ENCODE measurements at places on chromosomes 12 and 14.

DNA sequence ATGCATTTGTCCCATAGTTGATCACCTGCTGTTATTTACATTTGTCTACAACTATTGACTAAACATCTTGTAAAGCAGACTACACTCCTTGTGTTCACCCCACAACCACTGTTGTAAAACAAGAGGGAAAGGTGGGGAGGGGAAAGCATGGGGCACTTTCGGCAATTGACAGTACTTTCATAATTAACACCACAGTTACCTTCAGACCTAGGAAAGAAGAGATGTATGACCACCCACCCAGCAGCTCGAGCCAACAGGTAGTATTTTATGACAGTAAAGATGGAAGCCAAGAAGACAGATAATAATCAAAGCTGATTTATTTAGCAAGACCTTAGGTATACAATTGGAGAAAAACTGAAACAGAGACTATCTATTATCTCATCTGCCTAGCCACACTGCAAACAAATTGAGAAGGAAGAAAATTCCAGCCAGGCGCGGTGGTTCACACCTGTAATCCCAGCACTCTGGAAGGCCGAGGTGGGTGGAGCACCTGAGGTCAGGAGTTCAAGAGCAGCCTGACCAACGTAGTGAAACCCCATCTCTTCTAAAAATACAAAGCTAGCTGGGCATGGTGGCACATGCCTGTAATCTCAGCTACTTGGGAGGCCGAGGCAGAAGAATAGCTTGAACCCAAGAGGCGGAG is 11.2 kb downstream of the HECTD4 start:
- DNase-seq, result no peak

DNA sequence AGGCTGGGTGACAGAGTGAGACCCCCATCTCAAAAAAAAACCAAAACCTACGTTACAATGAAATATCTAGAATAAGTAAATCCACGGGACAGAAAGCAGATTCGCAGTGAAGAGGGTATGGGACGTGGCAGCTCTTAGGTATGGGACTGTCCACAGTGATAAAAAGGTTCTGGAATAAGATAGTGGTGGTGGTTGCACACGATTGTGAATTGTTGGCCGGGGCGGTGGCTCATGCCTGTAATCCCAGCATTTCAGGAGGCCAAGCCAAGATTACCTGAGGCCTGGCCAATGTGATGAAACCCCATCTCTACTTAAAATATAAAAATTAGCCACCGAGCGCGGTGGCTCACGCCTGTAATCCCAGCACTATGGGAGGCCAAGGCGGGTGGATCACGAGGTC is 76.3 kb downstream of the KDM2B start:
- no peak for DNase-seq

DNA sequence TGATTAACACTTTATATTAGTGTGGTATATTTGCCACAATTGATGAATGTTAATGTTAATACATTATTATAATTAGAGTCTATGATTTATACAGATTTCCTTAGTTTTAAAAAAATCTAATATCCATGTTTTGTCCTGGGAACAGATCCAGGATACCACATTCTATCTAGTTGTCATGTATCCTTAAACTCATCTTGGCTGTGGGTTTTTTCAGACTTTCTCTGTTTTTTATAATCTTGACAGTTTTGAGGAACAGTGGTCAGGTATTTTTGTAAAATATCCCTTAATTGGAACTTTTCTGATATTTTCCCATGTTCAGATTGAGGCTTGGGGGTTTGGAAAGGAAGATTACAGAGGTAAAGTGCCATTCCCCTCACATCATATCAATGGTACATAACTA is 104.1 kb downstream of the LMNTD1 start:
- no peak for DNase-seq

GRCh38 chr12:111412830-111413441 is 7.2 kb downstream of the SH2B3 start:
- DNase-seq, result no peak

GRCh38 chr12:104767261-104767660 is 190.8 kb downstream of the SLC41A2 start:
- DNase-seq, result no peak

DNA sequence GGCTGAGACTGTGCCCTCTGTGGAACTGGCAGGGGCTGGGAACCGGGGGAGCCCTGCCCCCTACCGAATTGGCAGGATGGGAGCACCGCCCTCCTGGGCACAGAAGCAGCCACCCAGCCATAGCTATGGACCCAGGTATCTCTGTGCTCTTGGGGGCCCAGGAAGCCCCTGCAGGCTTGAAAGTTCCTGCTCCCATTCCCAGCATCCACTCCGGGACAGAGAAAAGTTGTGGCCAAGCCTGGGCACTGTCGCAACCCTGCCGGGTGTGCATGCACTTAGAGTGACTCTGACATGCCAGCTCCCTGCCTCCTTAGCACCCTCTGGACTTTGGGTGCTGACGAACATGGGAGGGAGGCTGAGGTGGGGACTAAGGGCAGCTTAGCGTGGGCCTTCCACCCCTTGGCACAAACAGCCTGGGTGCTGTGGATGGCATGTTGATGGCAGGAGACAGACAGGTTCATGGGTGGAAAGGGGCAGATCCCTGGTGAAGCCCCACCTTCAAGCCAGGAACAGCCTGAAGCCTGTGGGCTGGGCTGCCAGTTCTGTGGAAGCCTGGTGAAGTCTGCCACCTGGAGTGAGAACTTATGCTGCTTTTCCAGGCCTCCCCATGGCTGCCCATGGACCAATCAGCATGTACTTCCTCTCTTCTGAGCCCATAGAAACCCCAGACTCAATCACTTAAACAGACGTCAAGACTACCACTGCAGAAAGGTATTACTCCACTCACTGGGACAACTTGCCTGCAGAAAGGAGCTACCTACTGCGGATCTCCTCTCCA is 279.0 kb downstream of the ATXN7L3B start:
- no peak for DNase-seq

- no peak for DNase-seq
Observed at GRCh38 chr14:74871819-74872218, 4.1 kb downstream of the PROX2 start.

GRCh38 chr14:95561001-95561412 is 26.2 kb downstream of the GLRX5 start:
- peak; percentile 72 for DNase-seq

DNA sequence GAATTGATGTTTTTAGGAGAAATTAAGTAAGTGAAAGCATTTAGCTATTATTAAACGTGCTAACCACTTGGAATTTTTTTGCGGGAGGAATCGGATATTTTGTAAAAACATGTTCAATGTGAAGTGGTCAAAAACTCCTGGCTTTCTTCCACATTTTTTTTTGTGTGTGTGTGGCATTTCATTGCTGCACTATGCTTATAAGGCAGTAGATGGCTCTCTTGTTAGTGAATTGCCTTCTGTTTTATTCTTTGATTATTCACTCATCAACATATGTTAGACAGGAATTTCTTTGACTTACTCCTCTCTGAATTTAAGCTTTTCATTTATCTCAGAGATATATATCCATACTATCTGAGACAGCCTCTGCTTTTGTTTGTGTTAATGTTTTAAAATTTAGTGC is 71.3 kb downstream of the DERA start:
- no peak for DNase-seq

GRCh38 chr14:99185436-99186068 is 86.4 kb downstream of the BCL11B start:
- DNase-seq, result no peak

GRCh38 chr12:87425942-87426554 is 603.2 kb downstream of the C12orf50 start:
- no peak for DNase-seq

DNA sequence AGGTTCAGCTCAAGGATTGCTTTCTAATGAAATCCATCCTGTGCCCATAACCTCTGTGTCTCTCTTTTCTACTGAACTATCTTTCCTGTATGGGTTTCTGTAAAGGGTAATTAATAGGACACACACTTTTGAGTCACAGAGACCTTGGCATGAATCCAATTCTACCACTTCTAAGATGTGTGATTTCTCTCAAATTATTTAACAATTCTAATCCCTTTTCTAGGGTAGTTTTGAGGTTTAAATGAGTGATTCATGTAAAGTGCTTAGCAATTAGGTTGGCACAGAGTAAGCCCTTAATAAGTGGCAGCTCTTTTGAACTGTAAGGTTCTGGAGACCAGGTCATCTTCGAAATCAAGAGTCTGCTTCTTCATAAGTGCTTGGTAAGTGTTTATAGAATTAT is 202.7 kb downstream of the RASSF9 start:
- DNase-seq, result no peak

GRCh38 chr14:69135133-69135532 is 17.8 kb downstream of the DCAF5 start:
- DNase-seq, result no peak

DNA sequence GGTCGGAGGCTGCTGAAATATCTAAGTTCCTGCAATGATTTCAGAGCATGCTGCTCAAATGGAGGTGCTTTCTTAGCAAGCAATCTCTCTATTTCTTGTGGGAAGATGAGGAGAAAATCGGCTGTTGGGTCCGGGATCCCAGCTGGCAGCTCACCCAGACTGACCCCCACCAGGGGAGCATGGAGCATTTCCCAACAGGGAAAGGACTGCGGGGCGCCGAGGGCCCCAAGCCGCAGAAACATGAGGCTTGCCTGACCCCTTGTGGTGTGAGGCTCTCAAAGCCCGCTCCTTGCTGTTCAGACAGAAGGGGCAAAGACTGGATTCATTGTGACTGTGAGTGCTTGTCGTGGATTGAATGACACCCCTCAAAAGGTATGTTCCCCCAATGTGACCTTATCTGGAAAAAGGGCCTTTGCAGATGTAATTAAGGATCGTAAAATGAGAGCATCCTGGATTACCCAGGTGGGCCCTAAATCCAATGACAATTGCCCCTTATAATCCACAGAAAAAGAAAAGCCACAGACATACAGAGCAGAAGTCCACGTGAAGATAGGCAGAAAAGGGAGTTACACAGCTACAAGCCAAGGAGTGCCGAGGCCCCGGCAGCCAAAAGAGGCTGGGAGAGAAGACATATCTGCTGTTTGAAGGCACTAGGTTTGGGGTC is 116.3 kb upstream of the VASH1 start:
- peak; percentile 20 for DNase-seq

DNA sequence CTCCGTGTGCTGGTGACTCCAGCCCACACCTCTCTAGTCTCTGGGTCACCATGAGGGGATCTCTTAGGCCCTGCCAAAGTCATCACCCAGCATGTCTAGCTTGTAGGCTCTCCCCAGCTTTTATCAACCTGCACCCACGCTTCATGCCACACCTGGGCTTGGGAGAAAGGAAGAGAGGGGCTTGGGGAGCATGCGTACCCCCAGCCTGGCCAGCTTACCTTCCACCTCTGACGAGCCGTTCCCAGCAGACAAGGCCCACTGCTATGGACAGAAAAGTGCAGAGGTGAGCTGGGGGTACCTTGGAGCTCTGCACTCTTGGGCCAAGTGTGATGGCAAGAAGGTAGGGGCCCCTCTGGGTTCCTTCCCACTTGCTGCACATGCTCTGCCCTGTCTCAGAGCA is 1.7 kb downstream of the PGF start:
- no peak for DNase-seq

DNA sequence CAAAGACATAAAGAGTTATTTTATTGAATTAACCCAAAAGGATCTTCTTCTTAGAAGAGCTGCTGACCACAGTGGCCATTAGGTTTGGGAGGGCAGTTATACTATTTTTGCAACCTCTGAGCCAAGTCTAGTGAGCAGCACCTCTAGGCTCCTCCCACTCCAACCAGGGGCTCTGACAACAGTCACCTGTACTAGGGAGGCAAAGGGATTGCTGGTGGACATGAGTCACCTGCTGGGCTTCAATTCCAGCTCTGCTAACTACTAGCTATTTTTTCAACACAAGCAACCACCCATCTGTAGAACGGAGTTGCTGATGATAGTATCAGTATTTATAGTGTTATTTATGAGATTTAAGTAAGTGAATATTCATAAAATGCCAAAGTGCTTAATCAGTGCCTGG is 166.0 kb downstream of the KLHL28 start:
- DNase-seq, result no peak

DNA sequence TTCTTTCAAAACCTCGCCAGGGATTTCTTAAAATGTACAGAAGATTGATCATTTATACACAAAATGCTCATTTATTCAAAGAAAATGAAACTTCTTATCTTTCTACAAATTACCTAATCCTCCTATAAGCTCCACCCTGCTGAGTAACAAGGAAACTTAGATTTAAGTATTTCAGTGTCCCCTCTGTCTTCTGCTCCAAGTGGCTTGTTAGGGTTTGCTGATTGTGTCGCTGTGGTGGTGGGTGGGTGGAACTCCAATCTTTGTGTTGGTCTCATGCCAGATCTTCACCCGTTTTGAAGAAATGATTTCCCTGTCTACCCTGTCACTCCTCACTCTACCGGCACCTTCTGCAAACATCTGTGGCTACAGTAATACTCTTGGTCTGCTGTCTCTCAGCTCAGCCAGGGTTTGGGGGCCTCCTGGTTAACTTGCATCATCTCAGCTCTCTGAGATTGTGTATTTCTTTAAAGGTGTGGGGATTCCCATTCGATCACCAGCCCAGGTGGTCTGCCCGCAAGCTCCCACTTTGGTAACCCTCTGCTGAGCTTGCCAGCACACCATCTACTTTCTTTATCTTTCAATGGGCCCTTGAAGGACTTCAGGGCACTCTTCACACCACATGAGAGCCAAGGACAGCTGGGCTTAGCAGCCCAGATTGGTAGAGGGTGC is 73.8 kb downstream of the DRAM1 start:
- no peak for DNase-seq

- no peak for DNase-seq
Observed at GRCh38 chr12:57939291-57939690, 2.1 kb upstream of the ATP23 start.

- peak; percentile 67 for DNase-seq
Observed at GRCh38 chr14:31025367-31026076, at the start of gene AP4S1. AP4S1 (plus strand) TSS chr14:31025649; CDS start chr14:31066197, 40,548 bp downstream.

DNA sequence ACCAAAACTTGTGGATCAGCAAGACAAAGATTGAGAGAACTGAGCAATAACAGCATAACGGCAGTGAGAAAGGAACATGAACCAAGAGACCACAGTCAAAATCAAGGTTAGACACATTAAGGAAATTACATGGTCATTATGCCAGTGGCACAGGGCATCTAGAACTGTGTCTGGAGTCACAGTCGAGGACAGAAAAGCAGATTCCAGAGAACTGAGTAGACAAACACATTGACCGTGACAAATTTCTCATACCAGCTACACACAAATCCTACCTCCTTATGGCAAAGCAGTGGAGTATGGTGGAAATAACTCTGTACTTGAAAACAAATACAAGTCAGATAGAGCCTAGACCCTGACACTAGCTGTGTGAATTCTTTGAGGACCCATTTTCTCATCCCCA is 367.3 kb downstream of the DUSP6 start:
- DNase-seq, result no peak

- peak; percentile 68 for DNase-seq
Observed at GRCh38 chr12:6613015-6613775, 6.0 kb upstream of the CHD4 start.

DNA sequence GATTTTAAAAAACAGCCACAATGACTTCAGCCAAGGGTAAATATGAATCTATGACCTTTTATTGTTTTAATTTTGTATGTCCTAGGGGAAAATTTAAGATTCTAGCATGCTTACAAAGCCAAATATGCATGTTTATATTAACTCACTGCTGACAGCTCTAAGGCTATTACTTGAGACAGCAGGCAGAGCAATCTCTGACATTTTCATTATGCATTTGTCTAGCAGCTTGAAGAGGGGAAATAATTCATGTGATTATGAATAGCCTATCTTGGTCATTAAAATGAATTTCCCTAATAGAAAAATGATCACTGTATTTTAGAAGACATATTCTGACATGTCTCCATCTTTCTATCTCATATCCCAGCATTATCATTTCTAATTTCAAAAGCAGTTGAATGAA is 46.6 kb upstream of the HELB start:
- DNase-seq, result no peak

- DNase-seq, result no peak
Observed at GRCh38 chr14:35419429-35419841, 14.9 kb upstream of the NFKBIA start.
